ENCODE measurements at places on chromosomes 3 and 15.

DNA sequence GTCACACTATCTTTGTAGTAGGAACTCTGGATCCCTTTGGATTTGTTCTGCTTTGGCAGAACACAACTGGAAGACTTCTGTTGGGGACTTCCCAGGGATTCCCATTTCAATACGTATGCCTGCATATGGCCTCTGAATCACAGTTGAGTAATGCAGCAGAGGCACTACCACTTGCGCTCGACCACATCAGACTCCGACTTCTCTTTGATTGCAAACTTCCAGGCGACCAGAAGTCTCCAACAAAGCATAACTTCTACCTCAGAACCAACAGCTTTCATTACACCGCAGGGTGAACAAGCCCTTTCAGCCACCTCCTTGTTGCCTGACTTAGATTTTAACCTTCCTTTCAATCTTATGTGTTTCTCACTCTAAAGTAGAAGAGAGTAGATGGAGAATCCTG, 924.4 kb downstream of the IGSF11 start:
- DNase-seq, result no peak

- no peak for DNase-seq
These were observed 437.4 kb upstream of the TPRG1 start for GRCh38 chr3:188734395-188734794.

GRCh38 chr15:24957691-24958090, 2.9 kb downstream of the SNRPN start:
- DNase-seq, result no peak

GRCh38 chr15:48281674-48282073, 49.6 kb upstream of the DUT start:
- DNase-seq, result no peak

GRCh38 chr3:15440891-15441290, 13.5 kb downstream of the EAF1 start:
- DNase-seq, result no peak

GRCh38 chr15:63211549-63211948, 22.1 kb downstream of the RAB8B start:
- no peak for DNase-seq

DNA sequence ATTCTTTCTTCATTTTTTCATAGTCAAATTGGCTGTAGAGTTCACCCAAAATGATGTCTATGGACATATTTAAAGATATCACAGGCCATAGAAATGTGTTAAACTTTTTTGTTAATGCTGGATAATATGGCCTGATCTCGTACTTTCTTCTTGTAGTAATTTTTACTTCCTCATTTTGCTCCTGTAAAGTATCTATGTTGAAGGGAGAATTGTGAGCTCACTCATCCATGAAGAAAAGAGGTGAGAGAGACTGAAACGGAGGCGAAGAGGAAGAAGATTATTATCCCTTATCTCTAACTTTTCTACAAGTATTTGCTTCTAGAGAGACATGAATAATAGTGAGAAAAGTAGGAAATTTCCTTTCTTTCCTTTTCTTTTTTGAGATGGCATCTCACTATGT, 613.8 kb upstream of the TBL1XR1 start:
- DNase-seq, result no peak
